ENCODE measurements at places on chromosomes 12 and 14.

DNA sequence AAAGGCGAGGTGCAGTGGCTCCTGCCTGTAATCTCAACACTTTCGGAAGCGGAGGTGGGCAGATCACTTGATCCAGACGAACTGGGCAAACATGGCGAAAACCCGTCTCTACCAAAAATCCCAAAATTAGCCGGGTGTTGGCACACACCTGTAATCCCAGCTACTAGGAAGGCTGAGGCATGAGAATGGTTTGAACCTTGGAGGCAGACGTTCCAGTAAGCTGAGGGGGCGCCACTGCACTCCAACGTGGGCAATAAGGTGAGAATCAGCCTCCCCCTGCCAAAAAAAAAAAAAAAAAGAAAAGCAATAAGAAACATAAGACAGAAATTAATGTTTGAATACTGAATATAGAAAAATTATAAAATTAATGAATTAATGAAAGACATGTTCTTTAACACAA lies 928.7 kb downstream of the LRFN5 start:
- no peak for DNase-seq

- DNase-seq: no peak
These were observed 22.7 kb upstream of the PNMA1 start for GRCh38 chr14:73736842-73737241.

DNA sequence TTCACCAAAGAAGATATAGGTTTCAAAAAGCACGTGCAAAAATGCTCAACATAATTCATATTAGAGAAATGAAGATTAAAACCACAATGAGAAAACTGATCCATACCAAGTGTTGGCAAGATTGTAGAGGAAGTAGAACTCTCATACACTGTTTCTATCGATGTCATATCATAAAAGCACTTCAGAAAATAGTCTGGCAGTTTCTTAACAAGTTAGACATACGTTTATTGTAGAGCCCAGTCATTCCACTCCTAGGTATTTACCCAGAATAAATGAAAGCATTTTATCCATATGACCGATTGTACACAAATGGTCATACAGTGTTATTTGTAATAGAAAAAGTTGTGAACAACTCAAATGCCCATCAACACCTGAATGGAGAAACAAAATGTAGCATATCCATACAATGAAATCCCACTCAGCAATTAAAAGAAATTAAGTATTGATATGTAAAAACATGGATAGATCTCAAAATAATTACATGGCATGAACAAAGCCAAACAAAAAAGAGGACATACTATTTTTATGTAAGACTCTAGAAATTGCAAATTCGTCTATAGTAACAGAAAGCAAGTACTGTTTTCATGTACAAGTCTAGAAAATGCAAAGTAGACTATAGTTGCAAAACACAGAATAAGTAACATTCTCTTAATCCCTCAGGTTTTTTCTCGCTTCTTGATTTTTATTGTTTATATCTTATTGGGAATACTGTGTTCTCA lies 41.0 kb downstream of the USP15 start:
- no peak for DNase-seq

DNA sequence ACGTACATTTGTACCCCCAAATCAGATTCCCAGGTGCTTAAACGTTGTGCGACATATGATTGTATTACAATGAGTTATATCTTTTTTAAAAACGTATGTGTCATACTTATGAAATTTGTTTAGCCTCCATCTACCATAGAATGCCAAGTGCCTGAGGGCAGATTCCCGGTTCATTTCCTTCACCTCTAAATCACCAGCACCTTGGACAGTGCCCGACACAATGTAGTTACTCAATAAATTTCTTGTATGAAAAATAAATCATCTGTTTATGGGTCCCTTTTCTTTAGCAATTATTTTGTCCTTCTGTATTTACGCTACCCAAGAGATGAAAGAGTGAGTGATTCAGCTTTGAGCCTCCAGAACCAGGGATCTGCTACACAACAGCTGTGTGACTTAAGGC lies 157.4 kb downstream of the TBX5 start:
- no peak for DNase-seq

DNA sequence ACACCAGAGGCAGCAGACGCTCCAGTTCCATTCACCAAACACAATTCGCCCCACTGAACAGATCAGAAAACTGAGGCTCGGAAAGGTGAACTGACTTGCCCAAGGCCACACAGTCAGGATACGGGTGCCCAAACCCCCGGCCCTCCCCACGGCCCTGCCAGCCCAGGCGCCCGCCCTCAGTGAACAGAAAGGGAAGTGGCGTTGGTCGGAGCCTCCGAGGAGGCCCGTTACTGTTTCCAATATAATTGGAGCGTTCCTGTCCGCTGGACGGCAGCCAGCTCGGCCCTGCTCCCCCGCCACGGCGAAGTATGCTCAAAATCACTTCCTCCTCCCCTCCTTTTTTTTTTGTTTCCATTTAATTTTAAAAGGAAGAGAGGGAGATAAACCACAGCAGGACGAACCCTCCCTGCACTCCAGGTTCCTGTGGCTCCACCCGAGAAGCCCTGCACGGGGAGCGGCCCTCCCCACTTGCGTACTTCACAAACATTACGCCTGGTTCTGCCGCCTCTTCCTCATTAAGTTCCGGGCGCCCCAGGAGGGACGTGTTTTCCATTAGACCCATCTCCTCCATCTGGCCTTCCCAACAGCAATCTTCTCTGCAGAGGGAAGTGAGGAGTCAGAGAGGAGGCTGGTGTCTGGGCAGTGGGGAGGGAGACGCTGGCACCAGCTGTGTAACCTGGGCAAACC lies 61.1 kb downstream of the NCOR2 start:
- DNase-seq: peak; percentile 42

- no peak for DNase-seq
These were observed 77.6 kb upstream of the NID2 start for GRCh38 chr14:52146504-52146903.

GRCh38 chr14:99260116-99260515 lies 11.9 kb downstream of the BCL11B start:
- no peak for DNase-seq

DNA sequence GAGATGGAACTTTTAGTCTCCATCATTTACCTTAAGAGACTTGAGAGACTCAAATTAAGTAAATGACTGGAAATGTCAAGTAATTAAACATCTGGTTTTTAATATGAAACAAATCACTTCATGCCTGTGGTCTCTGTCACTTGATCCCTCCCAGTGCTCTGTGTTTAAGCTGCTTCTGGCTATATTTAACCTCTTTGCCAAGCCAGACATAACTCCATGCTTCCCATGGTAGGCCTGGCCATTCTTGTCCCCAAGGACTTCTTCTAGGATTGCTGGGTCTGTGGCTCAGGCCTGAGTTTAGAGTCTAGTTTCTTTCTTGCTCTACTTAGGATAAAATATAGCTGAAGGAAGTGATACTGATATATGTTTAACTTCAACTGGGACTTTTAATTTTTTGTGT lies 1013.6 kb downstream of the FLRT2 start:
- DNase-seq: no peak

DNA sequence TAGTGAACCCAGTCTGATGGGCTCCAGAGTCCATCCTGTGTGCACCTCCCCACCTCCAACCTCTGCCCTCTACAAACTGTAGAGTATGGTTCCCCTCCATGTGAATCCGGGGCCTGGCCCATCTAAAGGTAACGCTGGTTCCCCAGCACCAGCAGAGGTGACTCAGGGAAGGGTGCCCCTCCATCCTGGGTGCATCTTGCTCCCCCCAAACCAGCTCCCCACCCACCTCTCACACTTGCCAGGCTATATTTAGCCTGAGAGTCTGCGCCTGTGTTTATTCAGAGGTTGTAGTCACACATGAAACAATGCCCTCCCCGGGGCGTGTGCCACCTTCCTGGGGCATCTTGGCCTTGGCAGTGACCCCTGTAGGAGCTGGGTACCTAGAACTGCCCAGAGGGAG lies 26.2 kb downstream of the RASAL1 start:
- no peak for DNase-seq
